ENCODE measurements at places on chromosomes 1 and 21. TPM values are rescaled to one million over a fixed set of nuclear protein-coding genes. Genes with fewer than 3 reads are reported as not detected.

S100A7 gene
- total RNA-seq: not detected

DNA sequence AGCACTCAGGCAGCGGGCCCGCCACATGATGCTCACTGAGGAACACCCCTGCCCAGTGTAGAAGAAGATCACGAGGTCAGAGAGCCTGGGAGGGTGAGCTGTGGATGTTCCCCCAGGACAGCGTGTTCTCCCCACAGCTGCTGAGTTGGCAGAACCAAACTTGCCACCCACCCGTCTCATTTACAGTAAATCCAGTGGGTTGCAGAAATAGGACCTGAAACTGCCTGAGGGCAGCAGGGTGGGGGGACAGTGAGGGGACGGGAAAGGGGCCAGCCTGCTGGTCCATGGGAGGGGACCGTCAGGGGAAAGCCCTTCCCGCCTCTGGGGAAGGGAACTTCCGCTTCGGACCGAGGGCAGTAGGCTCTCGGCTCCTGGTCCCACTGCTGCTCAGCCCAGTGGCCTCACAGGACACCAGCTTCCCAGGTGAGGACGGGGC is at the start of gene C1QB:
C1QB (plus strand) TSS at position 356 of the 436 bp plus-strand sequence. CDS start 6,227 bp downstream, outside the sequence.
- DNase-seq: peak; percentile 73

- DNase-seq: no peak
These were observed 15.2 kb upstream of the TRIM45 start for GRCh38 chr1:117136749-117137148.

DNA sequence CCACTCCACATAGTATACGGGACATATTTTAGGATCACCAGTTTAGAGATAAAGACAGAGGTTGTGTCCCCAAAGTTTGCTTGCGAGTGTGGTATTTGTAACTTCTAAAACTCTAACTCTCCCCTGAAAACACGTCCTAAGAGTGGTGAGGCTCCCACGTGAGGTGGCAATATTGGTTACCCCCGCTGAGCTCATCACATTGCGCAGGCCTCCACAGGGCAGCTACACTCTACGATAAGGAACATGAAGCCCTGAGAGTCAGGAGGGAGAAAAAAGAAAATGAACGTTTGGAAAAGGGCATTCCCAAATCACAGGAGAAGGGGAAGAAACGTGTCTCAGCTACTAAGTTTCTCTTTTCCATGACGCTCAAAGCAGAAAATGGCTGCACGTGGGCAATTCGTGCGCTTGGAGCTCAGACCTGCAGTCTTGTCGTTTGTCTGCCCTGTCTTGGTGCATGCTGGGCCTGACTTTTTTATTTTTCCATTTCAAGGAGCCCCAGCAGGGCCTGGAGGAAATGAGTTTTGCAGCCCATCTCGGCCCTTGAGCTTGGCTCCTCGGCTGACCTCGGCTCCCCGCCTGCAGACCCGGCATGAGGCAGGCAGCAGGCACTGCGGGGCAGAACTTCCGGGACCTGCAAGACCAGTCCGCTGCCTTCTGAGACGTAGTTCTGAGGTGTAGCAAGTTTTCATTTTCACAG is 25.7 kb downstream of the ERG start:
- no peak for DNase-seq

GRCh38 chr1:205658943-205659581 is 21.2 kb downstream of the SLC45A3 start:
- no peak for DNase-seq

- DNase-seq: no peak
These were observed 340.1 kb downstream of the SETD4 start for GRCh38 chr21:35720208-35720731.

GRCh38 chr1:76501136-76501535 is 366.1 kb upstream of the ST6GALNAC5 start:
- no peak for DNase-seq

- DNase-seq: no peak
These were observed 8.2 kb downstream of the LSS start for GRCh38 chr21:46220275-46220810.

- no peak for DNase-seq
These were observed 27.0 kb upstream of the TMEM39B start for GRCh38 chr1:32045772-32046171.

- DNase-seq: no peak
These were observed 107.3 kb upstream of the ST6GALNAC5 start for GRCh38 chr1:76759950-76760349.

GRCh38 chr1:27592232-27592930 is 11.6 kb downstream of the AHDC1 start:
- DNase-seq: no peak

DNA sequence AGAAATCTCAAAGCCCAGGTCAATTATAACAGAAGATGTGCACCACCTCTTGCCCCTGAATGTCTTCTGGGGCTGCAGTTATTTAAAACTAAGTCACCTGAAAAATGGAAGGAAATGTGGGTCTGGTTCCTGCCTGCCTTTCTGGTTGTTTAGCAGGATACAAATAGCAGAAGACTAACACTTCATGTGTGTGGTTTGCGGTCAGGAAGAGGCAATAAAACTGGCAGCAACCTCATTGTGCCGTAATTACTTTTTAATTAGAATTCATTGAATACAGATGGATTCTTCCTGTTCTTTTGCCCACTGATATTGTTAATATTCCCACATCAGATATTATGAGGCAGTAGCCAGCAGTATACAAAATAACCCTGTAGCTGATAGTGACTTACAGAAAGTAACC is 345.7 kb downstream of the ZNF326 start:
- no peak for DNase-seq

GRCh38 chr21:15003463-15004135 is 61.2 kb downstream of the NRIP1 start:
- no peak for DNase-seq

DNA sequence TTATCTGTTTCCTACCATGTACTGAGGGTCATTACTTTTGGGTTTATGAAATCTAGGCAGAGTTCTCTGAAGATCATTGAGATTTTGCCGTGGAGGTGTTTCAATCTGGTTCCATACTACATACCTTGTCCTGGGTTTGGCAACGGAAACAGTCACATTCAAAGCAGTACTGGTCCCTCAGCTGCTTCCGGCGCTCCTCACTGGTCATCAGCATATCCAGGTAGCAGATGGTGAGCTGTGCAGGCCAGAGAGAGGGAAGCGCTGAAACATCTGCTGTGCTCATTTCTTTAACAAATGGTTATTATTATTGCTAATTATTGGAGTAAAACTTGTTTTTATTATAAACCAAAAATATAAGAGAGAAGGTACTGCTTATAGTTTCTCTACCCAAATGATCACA is 591.7 kb downstream of the SMYD3 start:
- no peak for DNase-seq

- DNase-seq: no peak
These were observed 31.7 kb downstream of the GPATCH2 start for GRCh38 chr1:217599154-217599553.
